Activated effector memory CD4-positive, alpha-beta T cell treated with Interleukin-2 at 50 U/mL for 16 hours (primary cell): ENCODE measurements at places on chromosomes 6 and 20.

DNA sequence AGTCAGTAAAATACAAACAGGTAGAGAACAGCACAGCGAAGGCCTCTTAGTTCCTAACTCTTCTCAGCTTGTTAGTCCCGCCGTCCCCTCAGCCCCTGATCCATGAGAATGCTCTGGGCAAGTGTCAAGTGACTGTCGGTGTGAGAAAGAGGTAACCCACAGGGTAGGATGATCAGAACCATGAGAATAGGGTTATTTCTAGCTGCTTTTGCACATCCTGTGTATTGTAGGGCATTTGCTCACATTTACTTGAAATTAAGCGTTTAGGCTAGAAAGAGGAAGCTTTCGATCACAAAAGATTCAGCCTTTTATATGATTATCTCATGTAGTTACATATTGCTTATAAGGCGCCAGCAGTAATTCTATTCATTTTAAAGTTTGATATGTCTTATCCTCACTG is 103.0 kb upstream of the PDE10A start:
- DNase-seq, result no peak

- no peak for DNase-seq
Observed at GRCh38 chr20:14855171-14855570, 517.8 kb upstream of the FLRT3 start.

DNA sequence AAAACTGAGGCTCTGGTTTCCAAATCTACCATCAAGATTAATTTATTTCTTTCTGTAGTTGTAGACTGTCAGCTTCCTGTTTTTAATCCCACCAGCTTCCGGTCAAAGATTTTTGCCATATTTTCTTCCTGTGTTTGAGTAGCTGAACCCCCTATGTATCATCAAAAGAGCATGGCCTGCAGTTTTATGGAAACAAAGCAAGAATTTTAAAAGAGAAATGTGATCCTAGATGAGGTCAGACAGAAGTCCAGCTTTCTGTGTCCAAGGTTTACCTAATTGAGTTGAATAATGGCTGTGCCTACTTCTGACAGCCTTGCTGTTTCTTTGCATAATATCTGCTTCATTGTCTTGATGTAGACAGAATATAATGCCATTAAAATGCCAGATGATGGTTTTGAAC is 163.7 kb downstream of the CARMIL1 start:
- DNase-seq, result no peak

- no peak for DNase-seq
Observed at GRCh38 chr20:63007646-63008488, 1.1 kb upstream of the BHLHE23 start.

DNA sequence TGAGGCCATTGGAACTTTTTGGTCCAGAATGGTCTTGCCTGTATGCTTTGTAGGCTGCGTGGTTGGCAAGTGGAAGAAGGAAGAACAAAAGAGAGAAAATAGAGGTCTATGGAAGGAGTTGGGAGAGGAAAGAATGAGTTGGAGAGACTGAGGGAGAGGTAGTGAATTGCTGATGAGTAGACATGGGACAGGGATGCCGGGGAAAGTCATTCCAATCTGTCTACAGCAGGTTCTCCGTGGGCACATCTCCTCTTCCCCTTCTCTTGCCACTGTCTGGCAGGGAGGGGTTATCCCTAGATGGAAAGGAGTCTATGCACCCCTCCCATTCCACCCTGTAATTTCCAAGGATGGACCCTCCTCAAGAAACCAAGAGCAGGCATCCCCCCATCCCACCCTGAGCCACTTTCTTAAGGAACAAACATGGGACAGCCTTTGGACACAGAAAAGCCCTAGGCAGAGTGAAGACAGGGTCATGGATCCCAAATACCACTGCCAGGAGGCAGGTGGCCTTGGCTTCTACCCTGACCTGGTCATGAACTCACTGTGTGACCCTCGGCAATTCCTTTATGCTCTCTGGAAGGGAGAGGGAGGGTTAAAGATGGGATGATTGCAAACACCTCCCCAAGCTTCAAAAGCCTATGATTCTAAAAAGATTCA is 196.9 kb downstream of the LRFN2 start:
- DNase-seq, result no peak

GRCh38 chr6:35769211-35769610 is 7.2 kb upstream of the CLPSL2 start:
- DNase-seq, result no peak

DNA sequence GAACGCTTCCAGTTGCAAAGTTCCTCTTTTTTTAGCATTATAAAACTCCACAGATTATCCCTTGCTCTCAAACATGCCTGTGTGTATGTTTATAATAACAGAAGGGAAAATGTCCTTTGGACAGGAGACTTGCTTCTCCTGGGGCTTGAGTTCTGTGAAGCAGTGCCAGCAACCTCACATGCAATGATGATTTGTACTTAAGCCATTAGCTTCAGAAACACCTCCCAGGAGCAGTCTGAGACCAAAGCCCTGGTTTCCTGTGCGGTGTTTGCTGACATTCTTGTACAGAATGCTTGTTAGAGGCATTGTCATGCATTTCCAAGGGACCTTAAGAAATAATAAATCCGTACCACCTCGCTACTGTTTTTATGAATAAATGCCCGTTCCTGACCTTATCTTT is 752.8 kb downstream of the CBLN4 start:
- DNase-seq, result no peak

- DNase-seq, result no peak
Observed at GRCh38 chr6:82270881-82271635, 23.5 kb upstream of the IBTK start.

DNA sequence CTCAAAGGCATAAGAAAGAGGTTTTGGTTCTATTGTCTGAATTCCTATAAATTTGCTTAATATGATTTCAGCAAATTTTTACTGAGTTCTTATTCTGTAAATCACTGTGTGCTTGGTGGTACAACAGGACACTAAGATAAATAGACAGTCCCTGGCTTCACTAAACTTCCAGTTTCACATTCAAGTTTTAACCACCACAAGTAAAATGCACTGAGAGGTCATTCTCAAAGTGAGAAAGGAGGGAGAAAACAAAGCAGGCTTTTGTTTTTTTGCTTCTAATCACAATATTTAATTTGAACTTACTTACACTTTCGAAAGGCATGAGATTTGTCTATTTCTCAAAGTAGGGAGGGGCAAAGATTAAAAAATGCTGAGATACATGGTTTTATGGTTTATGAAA is 445.7 kb downstream of the CDC5L start:
- no peak for DNase-seq

- no peak for DNase-seq
Observed at GRCh38 chr20:53428996-53429395, 164.6 kb downstream of the ZNF217 start.

DNA sequence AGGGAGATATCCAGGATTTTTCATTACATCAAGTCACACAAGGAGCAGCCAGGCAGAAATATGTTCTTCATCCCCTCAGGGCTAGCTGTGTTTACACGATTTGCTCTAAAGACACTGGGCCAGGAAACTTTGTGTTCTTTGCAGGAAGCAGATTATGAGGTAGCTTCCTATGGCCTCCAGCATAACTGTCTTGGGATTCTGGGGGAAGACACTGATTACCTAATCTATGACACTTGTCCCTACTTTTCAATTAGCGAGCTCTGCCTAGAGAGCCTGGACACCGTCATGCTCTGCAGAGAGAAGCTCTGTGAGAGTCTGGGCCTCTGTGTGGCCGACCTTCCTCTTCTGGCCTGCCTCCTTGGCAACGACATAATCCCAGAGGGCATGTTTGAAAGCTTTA is 11.2 kb downstream of the FAM120B start:
- DNase-seq, result no peak

DNA sequence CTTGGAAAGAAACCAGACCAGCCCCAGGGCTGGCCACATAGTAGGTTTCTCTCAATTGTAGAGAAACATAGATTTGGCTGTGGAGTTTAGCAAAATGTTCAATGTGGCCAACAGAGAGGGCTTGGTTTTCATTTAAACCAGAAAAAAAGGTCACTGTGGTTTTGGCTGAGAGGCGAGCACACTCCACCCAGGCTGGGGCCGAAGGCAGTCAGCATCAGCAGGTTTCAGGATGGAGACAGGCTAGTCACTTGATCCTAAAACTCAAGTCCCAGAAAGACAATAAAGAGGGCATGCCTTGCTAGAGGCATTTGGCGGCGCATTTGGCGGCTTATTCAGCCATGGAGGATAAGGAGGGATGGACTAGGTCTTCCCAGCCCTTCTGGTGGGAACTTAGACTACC is 73.1 kb downstream of the PRND start:
- DNase-seq, result no peak

DNA sequence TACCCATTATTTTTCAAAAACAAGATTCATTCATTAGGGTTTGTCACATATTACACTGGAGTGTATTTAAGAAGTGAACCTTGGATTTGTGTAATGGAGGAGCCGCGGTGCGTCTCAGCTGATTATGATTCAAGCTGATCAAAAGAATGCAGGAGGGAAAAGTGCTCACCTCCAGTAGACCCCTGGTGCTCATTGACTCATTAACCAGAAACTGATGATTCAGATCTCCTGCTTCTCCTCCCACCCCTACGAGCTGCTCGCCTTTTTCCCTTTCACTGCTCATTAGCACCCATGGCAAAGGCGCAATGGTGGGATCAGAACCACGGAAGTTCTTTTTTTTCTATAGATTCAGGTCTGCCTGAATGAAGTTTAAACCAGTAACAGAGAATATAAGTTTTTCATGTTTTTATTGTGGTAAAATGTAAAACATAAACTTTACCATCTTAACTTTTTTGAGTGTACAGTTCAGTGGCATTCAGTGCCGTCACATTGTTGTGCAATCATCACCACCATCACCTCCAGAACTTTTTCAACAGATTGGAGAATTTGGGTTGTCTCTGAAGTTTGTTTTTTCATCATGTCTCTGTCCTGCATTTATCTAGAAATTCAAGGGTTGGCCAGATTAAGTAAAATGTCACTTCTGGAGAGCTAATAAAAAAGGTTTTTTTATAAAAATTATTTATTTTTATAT is 101.6 kb downstream of the LINC00237 start:
- DNase-seq, result no peak

DNA sequence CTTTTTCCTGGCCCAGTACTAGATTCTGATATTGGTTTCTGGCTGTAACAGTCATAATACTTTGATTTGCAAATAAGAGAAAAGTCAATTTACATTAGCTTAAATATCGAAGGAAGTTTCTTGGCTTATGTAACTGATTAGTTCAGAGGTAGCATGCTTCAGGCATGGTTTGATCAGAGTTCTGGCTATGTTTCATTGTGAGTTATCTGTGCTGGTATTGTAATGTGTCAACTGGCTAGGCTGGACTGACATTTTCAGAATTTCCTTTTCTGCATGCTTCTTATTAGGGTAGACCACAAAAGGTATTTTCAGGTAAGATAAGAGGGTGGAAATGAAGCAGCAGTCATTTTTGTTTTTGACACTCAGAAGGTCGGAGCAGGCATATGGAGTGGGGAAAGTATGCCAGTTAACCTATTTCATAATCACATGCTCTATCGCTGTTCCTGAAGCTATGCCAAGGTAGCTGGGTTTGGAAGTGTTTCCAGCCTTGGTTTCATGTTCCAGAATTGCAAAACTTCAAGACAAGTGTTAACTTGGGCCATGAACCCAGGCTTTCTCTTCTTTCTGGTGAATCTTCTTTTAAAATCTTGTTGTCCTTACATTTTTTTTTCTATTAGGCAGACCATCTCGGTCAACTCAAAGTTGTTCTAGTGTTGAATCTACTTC is 244.9 kb downstream of the DHX35 start:
- DNase-seq, result no peak

DNA sequence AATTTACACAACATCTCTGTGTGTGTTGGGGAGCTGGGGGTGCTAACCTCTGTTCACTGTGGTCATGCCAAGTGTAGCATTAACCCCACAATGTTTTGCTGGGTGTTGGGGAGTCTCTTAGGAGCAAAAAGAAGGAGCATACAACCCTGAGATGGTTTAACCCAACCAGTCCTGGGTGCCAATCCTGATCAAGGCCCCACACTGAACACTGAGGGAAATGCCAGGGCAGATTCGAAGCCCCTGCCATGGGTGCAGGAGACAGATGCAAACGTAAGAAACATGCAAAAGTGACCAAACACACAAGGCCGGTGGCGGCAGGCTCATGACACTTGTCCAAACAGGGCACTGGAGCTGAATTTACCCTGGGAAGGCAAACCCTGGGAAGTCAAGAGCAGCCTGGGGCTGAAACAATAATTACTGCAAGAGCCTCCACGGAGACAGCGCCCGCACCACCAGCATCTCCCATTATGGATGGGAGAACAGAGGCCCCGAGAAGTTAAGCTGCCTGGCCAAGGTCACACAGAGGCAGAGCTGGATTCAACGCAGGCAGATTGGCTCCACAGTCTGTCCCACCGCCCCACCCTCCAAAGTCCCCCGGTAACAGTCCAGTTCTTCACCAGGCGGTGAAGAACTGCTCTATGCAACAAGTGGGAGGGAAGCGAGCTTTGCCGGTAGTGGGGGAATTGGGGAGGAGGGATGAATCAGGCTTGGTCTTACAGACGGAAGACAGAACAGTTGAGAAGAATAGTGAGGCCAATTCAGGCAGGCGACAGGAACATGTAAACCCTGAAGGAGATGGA is 8.5 kb downstream of the ACSS1 start:
- DNase-seq, result no peak

GRCh38 chr6:16523606-16524379 is 237.5 kb downstream of the ATXN1 start:
- DNase-seq, result no peak

DNA sequence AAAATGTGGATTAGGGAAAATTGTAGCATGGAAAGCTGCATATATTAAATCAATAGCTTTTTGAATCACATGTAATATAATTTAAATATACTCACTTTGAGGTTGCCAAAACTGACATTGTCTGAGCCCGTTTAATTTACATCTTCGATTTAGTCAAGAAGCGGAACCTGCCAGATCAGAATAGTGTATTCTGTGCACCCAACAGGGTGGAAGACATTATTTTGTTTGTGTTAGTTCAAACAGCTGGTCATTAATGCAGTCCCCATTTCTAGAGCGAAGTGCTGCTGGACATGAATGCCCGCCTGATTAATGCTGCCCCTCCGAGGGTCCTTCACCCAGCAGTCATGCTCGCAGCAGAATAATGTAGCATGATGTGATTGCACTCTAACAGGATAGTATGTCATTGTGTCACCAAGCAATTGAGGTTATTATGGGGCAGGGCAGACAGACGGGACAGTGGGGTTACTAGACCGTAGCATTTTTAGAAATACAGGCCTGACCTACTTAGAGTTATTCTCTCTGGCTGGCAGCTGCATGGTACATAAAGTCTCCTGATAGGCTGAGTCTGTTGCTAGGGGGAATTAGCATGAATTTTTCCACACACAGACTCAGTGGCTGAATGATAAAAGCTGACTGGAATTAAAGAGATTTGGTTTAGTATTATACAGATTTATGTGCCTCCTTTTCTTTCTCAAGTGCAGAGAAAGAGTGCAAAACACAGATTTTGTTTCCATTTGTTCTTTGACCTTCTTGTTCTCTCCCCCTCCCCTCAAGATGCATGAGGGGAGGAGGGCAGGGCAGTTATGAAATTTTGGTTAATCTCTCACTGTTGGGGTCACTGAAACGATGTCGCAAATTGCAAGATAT is 147.1 kb downstream of the PRL start:
- DNase-seq, result no peak

GRCh38 chr6:54255886-54256285 is 52.4 kb upstream of the TINAG start:
- DNase-seq, result no peak

DNA sequence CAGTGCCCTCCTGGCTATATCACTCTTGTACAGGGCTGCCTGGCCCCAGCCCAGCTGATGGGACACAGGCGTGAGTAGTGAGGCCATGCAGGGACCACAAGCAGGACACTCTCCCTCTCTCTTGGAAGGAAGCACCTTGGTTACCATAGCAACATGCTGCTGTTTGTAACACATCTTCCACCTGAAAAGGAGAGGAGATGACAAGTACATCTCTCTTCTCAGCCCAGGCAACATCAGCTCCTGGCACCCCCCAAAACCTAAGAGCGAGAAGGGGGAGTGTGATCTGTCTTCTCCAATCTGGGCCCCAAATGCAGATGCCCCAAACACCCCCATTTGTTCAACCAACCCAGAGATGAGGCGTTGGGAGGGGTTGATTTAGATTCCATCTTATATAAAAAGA is 49.9 kb downstream of the KCNB1 start:
- DNase-seq, result no peak
